ENCODE measurements at places on chromosomes 7 and 10.

GRCh38 chr10:122374859-122375678, 561 bp downstream of the PLEKHA1 start:
- DNase-seq, result peak; percentile 70

DNA sequence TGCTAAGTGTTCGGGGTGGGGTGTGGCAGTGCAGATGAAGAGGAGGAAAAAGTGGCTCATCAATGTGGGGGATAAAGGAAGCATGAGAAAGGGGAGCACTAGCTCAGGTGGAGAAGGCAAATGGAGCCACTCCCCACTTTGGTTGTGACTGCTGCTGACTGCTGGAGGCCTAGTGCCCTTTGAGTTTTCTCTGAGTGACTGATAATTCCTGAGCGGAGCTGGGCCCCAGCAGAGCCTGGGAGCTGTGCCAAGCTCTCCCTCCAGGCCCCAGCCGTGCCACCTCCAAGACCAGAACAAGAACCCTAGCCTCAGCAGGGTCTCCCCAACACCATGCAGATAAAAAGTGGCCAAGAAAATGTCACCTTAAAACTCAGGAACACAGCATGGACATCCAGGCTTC, 9.7 kb upstream of the RASSF4 start:
- DNase-seq, result no peak

GRCh38 chr10:69902835-69903535, 101.3 kb downstream of the COL13A1 start:
- DNase-seq, result no peak

DNA sequence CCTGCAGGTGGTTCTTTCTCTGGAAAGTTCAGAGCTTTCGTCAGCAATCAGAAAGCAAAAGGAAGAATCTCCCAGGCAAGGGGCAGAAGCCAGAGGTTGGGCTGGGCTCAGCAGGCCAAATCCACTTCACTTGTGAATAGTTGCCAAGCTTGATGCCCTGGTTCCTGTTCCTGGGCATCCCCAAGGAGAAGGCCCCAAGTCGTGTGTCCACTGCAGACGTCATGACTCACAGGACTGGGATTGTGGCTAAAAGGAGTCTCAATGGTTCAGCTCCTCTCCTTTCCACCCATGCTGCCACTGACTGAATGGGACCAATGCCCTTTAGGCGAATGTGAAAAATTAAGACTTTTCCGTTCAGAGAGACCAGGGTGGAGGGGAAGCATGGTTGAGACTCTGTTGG, 38.6 kb upstream of the TRIM8 start:
- DNase-seq, result no peak

GRCh38 chr10:106424981-106425380, 739.5 kb downstream of the SORCS1 start:
- DNase-seq, result no peak

GRCh38 chr7:23268746-23269145, 22.2 kb downstream of the GPNMB start:
- no peak for DNase-seq

- peak; percentile 7 for DNase-seq
Measured at GRCh38 chr7:11831736-11832495, at the start of gene THSD7A. Gene THSD7A (minus strand): TSS chr7:11832198. CDS start chr7:11831946, 252 bp downstream.

DNA sequence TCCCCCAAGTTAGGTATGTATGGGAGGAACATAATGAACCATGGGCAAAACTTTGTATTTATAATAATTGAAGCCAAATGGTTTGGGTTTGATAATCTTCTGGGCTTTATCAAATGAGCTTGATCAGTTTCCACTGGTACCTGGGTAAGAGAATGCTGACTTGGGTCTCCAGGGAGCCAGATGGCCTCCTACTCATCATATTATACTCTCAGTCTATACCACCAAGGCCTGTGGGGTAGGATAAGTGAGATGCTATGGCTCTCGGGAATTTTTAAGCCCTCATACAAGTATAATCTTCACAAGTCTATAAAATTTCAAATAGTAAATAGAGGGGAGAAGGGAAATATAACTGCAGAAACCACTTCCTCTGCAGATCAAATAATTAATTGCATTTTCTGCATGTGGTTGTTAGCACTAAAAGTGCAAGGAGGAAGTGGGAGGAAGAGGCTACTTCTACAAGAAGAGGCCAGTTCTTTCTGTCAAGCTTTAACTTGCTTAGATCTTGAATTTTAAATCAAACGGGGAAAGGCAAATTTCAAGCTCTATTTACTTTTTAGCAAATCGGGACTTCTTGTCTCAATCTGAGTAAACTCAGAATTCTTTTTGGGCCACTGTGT, 349.0 kb downstream of the SORCS1 start:
- DNase-seq, result no peak

DNA sequence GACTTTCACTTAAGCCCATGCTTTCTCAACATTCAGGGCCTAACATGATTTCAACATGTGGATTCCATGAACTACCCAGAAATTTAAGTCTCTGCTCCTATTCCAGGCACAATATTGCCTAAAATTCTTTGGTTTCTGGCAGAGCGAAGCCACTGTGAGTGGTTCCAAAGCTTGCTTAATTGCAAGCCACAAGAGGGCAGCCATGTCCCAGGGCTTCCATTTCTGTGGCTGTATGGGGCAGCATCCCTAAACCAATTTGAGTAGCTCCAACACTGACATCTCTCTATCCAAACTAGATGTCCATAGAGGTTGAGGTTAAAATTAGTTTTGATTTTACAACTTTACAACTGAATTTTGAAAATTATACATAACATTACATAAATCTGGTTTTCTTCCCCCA, 56.3 kb upstream of the MDFIC start:
- DNase-seq, result peak; percentile 72

- DNase-seq, result no peak
Measured at GRCh38 chr10:31939797-31940708, 11.4 kb upstream of the ARHGAP12 start.

- peak; percentile 49 for DNase-seq
Measured at GRCh38 chr7:21542891-21543527, at the start of gene DNAH11. Gene DNAH11 (plus strand): TSS chr7:21543039. CDS start chr7:21543246, 207 bp downstream.

DNA sequence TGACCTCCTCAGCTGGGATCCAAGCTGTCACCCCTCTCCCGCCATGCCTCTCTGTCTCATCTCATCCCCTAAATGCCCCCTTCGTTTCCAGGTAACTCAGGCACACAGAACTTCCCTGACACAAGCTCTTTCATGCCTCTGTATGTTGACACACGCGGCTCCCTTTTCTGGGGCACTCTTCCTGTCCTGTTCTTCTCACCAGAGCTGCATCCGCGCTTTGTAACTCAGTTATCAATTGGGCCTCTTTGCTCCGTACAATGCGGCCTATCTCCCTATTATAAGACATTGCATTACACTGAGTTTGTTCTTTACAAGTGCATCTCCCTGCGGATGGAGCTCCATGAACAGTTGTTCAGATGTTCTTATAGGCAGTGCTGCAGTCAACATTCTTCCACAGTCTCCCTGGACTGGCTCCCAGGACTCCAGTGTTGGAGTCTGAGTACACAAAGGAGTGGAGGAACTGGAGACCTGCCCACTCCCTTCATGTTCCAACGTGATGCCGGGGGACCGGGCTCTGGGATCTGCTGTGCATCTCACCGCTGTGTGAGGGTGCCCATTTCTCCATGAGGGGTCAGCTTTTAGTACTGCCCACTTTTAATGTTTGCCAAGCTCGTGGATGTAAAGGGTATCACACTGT, 56.9 kb upstream of the TNS3 start:
- DNase-seq, result no peak

GRCh38 chr7:26658389-26659084, 205.9 kb downstream of the SKAP2 start:
- no peak for DNase-seq

- no peak for DNase-seq
Measured at GRCh38 chr7:957418-958220, 3.1 kb upstream of the ADAP1 start.

GRCh38 chr7:128384726-128385125, 23.2 kb upstream of the PRRT4 start:
- DNase-seq, result no peak

GRCh38 chr10:133260895-133261725, 15.6 kb downstream of the ADAM8 start:
- peak; percentile 85 for DNase-seq

DNA sequence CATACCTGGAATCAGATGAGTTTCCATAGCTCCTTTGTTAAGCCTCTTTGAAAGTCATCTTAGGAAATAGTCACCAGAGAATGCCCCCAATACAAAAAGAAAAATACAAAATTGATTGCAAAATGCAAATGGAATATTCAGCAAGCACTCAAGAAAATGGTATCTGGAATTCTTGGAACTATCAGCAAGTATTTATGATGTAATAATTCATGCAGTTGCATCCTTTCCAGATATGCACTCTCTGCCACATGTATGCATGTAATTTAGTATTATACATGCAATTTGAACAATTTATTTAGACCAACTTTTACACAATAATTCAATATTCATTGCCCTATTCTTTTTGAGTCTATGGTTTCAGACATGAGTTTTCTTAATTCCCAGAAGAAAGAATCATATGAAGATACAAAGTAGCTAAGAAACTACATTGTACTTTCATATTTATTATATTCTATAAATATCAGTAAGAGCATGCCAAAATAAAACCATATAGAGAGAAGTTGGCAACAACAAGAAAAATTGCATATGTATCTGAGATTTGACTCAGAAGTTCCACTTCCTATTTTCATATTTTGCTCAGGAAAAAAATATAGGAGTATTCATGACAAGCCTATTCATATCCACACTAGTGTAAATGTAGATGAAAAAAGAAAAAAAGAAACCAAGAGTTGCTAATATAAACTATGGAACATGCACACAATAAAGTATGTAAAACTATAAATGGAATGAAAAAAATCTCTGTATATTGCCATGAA, 338.5 kb downstream of the SEMA3D start:
- DNase-seq, result no peak

- DNase-seq, result no peak
Measured at GRCh38 chr7:70408477-70408876, 723.5 kb upstream of the GALNT17 start.

DNA sequence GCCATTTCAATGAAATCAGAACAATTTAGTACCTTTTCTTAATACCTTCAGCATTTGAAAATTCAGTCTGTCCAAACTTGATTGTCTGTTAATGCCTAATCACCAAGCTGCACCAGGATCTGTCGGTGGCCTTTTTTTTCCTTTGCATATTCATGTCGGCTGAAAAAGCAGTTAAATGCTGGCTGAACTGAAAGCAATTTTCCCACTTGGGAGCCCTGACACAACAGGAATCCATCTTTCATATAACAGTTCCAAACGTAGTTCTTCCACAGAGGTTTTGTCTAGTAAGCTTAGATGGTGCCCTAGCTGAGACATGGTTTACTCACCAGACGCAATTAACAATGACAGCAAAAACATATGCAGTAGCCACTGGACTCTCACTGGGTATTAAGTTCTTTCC, 83.6 kb upstream of the CHCHD3 start:
- no peak for DNase-seq

GRCh38 chr10:79244841-79245504, 102.3 kb upstream of the PPIF start:
- DNase-seq, result peak; percentile 38

GRCh38 chr10:69957886-69958555, 94.6 kb upstream of the MACROH2A2 start:
- DNase-seq, result peak; percentile 20

- no peak for DNase-seq
Measured at GRCh38 chr10:71076473-71077142, 135.8 kb upstream of the UNC5B start.

- no peak for DNase-seq
Measured at GRCh38 chr7:64628192-64628591, 37.7 kb upstream of the ZNF107 start.

- no peak for DNase-seq
Measured at GRCh38 chr10:132805599-132805998, 19.7 kb upstream of the NKX6-2 start.

DNA sequence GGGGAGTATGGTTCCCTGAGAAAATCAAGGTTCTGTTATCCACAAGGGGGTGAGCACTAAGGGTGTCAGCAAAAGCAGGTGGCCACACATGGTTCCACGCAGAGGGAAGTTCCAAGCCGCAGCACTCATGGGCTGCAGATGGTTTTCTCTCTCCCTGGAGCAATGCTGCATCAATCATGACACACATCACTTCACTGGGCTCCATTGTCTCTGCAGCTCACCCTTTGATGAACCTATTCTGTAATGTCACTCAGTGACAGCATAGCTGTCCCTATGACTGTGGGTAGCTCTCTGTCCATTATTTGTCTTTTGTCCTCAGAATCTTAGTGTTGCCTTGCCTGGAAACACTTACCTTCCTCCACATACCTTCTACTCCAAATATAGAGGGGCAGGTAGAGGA, 34.8 kb downstream of the LRRC18 start:
- no peak for DNase-seq

DNA sequence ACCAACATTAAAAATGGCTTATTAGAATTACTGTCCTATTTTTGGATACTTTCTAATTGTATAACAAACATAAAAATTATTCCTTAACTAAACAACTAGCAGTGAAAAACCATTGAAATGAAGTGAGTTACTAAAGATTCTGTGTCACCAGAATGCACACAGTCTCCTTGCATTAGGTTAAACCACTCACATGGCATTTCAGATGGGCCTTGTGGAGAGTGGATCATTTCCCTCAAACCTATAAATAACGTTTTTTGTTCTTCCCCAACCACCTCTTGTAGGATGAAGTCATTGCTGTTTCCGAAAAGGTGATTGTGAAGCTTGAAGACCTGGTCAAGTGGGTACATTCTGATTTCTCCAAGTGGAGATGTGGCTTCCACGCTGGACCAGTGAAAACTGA, 38.4 kb downstream of the ARID5B start:
- DNase-seq, result no peak

DNA sequence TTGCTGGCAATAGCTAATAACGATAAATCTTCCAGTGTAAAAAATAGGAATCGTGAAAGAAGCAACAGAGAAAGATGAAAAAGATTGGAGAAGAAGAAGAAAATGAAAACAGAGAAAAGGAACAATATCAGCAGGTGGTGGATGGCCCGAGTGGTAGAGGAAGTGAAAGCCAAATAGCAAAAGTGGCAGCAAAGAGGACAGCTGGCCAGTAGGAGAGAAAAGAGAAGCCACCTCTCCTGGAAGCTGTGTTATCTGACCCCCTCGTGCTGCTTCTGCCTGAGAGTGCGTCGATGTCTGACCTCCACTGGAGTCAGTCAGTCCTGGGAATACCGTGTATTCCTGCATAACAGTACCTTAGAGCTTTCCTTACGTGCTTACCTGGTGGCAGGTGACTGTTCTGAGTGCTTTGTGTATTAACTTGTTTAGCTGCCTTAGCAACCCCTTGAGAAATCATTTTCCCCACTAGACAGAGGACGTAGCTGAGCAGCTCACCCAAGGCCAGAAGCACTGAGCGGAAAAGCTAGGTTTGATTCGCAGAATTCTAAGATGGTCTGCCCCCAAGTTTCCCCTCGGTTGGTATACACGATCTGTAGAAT, 88.3 kb downstream of the CHN2 start:
- no peak for DNase-seq
